Endothelial cell of umbilical vein (primary cell): ENCODE measurements at places on chromosomes 2 and 18. TPM values are rescaled to one million over a fixed set of nuclear protein-coding genes. Genes with fewer than 3 reads are reported as not detected.

ASNSD1 gene
- 39.5 and 41.9 TPM in 2 replicates for total RNA-seq

RTP5 gene
- total RNA-seq, result not detected in 2 replicates

NGEF gene
- total RNA-seq, result 0.18 and 0.22 TPM in 2 replicates

MAP3K19 gene
- not detected in 2 replicates for total RNA-seq

PSMA8 gene
- not detected in 2 replicates for total RNA-seq

DNAJC5G gene
- total RNA-seq, result 0.16 and 0.77 TPM in 2 replicates

NMUR1 gene
- total RNA-seq, result not detected in 2 replicates

UGT1A10 gene
- not detected in 2 replicates for total RNA-seq

WIPF1 gene
- total RNA-seq, result 42.0 and 44.2 TPM in 2 replicates

GPAT2 gene
- total RNA-seq, result 6.6 and 14.2 TPM in 2 replicates

SERPINB11 gene
- not detected in 2 replicates for total RNA-seq

GPR75 gene
- total RNA-seq, result 4.7 and 5.0 TPM in 2 replicates

CPS1 gene
- 0.53 and 0.88 TPM in 2 replicates for total RNA-seq

ACKR3 gene
- 24.0 and 31.1 TPM in 2 replicates for total RNA-seq

TRABD2A gene
- 0.99 and 1.8 TPM in 2 replicates for total RNA-seq

STARD6 gene
- not detected in 2 replicates for total RNA-seq

DSC2 gene
- total RNA-seq, result not detected in 2 replicates

PMAIP1 gene
- 11.9 and 13.5 TPM in 2 replicates for total RNA-seq

DOK6 gene
- not detected in 2 replicates for total RNA-seq

DYSF gene
- total RNA-seq, result 134 and 152 TPM in 2 replicates

COL4A3 gene
- not detected in 2 replicates for total RNA-seq

CYP26B1 gene
- total RNA-seq, result 0.76 and 1.1 TPM in 2 replicates

SKA1 gene
- 21.9 and 23.9 TPM in 2 replicates for total RNA-seq

FRZB gene
- 0.09 TPM in 1 of 2 replicates, not detected in the other for total RNA-seq

EFR3B gene
- total RNA-seq, result 0.58 and 0.77 TPM in 2 replicates

FOXD4L1 gene
- 0.18 TPM in 1 of 2 replicates, not detected in the other for total RNA-seq

NTSR2 gene
- total RNA-seq, result not detected in 2 replicates

FAP gene
- 2.0 TPM in 1 of 2 replicates, not detected in the other for total RNA-seq

CKAP2L gene
- total RNA-seq, result 25.2 and 30.7 TPM in 2 replicates

PKDCC gene
- 5.9 and 6.9 TPM in 2 replicates for total RNA-seq

ZNF804A gene
- 0.90 TPM in 1 of 2 replicates, not detected in the other for total RNA-seq

C2orf66 gene
- total RNA-seq, result 0.27 and 0.39 TPM in 2 replicates

ANKRD30B gene
- not detected in 2 replicates for total RNA-seq
